ENCODE measurements at places on chromosomes 7 and 10.

DNA sequence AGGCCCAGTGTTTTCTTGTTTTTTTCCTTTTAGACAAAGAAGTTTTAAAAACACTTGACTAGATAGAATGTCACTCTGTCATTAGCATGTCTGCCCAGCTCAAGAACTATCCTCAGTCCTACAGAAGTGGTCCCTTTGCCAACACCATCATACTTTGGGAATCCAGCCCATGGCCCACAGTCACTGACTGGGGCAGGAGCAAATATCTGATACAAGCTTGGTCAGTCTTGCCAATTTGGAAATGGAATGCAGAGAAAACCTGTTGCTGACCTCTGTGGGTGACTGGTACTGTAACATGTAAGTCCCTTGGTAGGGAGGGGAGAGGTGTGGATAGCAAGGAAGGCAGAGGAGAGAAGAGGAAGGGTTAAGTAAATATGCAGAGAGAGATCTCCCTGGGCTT, 47.8 kb downstream of the IPMK start:
- DNase-seq: no peak

- no peak for DNase-seq
These were observed 19.5 kb upstream of the PTF1A start for GRCh38 chr10:23172429-23173213.

DNA sequence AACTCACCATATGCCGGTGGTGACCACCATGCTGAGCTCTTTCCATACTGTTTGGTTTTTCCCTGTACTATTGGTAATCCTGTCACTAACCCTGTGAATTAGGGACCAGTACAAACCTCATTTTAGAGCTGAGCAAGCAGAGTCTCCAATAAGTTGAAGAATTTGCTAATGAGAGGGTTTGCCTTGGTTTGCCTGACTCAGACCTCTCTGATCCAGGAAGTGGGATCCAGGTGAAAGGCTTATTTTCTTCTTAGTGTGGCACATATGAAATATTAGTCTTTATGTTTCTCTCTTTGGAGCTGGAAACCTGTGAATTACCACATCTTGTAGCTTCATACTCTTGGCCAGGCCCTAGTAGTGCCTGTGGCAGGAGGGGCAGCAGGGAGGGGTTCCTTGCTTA, 114.1 kb upstream of the IGFBP3 start:
- DNase-seq: no peak

DNA sequence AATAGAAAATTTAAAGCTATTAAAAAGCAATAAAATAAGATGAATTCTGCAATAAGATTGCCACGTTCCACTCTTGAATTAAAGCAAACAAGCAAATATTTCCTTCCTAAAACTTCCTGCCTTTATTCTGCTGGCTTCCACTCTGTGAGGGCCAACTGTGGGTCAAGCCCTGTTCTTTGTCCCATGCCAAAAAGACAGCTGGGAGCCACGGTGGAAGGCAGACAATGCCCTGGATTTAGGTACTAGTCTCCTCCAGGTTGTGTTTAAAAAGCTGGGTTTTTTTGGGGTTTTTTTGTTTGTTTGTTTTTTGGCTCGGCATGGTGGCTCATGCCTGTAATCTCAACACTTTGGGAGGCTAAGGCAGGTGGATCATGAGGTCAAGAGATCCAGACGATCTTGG, 39.1 kb downstream of the LRRTM3 start:
- no peak for DNase-seq

GRCh38 chr7:7103343-7104313, 78.7 kb upstream of the C1GALT1 start:
- DNase-seq: peak; percentile 60

- no peak for DNase-seq
These were observed 5.6 kb downstream of the NPVF start for GRCh38 chr7:25222666-25223065.

- no peak for DNase-seq
These were observed 26.7 kb downstream of the TAS2R41 start for GRCh38 chr7:143504215-143504936.

DNA sequence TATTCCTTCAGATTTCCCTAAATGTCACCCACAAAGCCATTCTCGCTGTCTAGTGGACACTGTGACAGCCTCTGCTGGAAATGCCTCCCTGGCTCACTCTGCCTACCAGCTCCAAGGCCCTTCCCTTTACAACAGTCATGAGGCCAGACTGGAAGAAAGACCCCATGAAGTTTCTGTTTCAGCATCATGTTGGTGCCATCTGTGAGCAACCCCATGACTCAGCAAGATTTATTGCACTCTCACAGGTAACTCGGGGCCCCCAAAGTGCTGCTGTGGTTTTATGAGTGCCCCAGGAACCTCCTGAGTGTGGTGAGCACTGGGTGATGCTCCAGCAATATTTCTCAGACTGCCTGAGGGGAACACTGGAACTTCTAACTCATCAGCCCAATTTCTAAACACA, 218.6 kb downstream of the ZNF33B start:
- DNase-seq: no peak

GRCh38 chr7:131493581-131493980, 62.8 kb downstream of the PODXL start:
- DNase-seq: no peak

DNA sequence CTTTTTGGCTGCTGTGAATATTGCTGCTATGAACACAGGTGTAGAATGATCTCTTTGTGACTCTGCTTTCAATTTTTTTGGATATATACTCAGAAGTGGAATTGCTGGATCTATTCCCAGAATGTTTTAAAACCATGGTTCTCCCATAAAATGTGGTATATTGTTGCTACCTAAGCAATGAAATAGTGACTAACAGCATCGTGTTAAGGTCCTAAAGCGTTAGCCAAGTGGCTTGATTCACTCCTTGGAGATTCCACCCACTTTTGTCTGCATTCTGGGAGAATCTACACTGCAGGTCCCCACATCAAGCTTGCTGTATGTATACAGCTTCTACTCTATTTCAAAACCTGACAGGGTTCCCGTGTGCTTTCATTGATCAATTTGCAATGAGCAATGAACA, 105.6 kb downstream of the CDK6 start:
- no peak for DNase-seq

- DNase-seq: no peak
These were observed 59.0 kb downstream of the DOCK1 start for GRCh38 chr10:126964190-126964589.

DNA sequence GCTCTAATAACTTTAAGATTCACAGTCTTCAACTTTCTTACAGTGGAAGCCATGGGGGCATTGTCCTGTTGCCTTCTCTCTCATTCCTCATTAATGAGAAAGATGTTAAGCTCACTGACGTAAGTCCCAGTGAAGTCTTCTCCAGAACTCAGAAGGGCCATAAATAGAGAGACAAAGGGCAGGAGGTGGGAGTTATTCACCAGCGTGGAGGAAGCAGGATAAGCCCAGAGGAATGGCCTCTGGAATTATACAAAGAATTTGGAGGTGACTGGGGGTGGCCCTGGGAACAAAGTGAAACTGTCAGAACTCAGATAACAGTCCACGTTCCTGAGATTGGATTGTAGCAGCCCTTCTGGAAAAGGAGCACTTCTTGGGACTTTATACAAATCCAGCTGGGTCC, 52.4 kb downstream of the SORBS1 start:
- DNase-seq: no peak

DNA sequence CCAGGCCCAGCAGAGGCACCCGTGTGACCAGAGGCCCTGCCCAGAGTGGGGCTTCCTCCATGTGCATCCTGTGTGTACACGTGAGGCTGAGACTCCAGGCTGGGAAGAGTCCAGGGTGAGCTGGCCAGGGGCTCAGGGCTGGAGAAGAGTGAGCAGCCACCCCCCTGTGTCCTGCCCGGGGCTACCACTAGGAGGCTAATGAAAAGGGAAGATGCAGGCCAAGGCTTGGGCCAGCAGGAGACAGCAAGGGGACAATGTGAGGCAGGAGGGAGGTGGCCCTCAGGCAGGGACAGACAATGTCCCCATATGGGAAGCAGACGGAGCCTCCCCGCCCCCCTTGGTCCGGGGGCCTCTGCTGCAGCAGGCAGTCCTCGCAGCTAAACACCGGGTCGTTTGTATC, 102.0 kb downstream of the HIF1AN start:
- DNase-seq: no peak

- no peak for DNase-seq
These were observed 109.8 kb downstream of the PTPRN2 start for GRCh38 chr7:158477866-158478265.

GRCh38 chr10:110914431-110914830, 4.5 kb downstream of the BBIP1 start:
- no peak for DNase-seq

DNA sequence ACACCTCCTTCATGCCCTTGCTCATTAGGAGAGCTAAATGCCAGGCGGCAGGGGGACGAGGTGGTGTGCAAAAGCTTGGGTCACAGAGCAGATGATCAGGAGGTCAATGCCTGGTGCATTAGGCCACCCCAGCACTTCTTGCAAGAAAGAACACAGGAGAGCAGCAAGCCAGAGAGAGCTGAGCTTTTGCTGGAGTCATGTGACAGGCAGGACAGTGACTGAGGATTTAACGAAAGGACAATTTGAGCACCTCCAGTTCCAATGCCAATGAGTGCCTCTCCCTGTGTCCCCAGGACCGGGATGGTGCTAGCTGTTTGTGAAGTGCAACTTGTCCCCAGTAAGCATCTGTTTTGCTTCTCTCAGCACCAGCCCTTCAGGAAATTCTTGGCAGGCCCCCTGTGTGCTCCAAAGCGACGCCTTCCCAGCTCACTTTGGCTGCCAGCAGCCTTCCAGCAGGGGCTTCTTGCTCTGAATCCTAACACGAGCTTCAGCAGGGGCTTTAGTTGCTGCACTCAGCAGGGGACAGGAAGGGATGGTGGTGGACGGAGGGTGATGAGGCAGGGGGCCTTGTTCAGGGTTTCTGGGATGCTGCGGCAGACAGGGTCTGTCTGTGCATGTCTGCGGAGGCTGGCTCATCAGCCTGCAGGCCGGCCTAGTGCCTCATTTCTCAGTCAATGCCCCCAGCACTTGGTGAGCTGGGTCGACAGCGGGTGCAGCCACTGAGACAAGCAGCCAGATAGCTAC, 368.1 kb downstream of the RPS24 start:
- DNase-seq: no peak

Measured in NCI-H748 treated with DMSO at 0.1 percent for 48 hours (cell line).